ENCODE measurements at places on chromosomes 12 and 14.

DNA sequence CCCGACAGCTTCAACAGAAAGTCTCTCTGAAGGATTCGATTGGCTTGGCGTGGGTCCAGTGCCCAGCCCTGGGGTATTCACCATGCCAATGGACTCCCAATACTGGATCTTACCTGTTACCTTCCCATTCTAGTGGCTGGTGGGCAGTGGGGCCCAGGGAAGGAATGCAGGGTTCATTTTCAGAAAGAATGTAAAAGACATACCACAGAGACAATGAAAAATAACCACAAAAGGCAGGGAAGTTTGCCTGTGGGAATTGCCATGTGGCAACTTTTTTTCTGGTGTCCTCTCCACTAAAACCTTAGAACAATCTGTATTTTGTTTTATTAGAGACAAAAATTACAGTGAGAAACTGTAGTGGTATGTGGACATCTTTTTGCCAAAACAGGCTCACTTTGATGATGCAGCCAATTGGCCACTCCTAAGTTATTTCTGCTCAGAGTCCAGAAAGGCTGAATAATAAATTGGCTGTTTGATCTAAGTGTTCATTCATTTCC, 55.2 kb downstream of the PTGER2 start:
- DNase-seq, result no peak

DNA sequence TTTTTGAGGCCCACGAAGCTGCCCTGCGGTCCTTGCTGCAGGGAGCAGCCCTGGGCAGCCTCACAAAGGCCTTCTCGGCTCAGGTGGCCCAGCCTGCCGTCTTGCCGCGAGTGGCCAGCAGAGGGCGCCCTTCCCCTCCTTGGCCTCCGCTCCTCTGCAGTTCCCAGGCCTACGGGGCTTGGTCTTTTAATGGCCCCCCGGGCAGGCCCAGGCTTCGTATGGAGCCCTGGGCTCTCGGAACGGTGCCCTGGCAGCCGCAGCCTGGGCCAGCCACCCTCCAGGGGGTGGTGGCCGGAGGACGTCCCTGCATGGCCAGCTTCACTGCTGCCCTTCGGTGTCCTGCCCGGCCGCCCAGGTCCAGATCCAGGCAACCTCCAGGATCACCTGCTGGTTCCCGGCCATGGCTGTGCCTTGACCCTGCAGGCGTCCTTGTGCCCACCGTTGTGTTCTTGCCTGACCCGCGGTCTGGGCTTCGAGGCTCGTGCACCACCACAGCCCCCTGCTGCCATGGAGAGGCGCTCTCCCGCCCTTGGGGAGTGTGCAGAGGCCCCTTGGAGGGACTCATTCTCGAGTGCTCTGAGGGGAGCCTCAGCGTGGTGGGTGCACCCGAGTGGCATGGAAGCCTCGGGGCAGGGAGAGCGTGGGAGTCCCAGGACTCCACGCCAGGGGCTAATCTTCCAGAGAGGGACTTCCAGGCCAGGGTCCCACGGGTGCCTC, 9.4 kb downstream of the ASPG start:
- DNase-seq, result peak; percentile 58

DNA sequence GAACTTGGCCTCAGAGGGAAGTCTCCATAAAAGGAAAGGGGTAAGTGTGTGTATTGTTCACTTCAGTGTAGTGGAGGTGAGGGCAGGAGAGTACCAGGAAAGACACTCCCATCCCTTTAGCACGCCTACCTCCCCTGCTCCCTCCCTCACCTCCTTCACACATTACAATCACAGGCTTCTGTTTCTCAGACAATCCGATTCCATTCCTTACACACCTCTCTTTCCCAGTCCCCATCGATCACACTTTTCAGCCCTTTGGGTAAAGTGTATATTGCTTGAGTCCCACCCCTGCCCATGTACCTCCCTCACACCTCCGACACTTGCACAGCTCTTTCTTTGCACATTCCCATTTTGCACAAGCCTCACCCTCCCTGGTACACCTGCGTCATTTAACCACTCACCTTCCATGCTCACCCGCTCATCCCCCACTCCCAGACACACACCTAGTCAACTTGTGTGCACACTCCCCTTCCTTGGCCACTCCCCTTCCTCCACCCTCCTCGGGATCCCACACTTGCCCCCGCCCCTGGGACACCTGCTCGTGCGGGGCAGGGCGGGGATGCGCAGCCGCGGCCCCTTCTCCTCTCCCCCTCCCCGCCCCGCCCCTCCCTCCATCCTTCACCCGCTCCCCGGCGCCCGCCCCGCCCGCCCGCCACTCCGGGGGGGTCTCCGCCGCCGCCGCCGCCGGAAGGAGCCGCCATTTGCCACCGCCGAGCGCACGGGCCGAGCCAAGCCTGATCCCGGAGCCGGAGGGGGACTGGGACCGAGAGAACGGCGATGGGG, at the start of gene MARCHF9:
Gene MARCHF9, plus strand, starts transcription at position 693 of the 783 bp plus-strand sequence. CDS start 426 bp downstream, outside the sequence.
- DNase-seq, result peak; percentile 77

GRCh38 chr12:21476949-21477348, 24.5 kb downstream of the RECQL start:
- DNase-seq, result no peak

- DNase-seq, result no peak
Measured at GRCh38 chr14:21109377-21110138, 8.7 kb downstream of the TMEM253 start.

- no peak for DNase-seq
Measured at GRCh38 chr14:75496755-75497154, 25.5 kb upstream of the BATF start.

DNA sequence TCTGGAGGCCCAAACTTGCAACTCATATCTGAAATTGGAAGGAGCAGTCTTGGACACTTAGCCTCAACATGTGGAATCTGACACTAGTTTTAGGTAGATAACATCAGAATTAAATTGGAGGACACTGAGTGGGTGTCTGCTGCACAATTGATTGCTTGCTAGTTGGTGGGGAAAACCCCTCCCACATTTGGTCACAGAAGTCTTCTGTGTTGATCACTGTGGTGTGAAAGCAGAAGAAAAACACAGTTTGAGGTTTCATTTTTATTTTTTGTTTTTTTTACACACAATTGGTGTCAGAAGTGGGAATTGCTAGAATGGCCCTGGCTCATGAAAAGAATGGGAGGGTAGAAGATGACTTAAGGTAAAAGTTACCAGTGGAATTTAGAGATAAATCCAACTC, 78.0 kb upstream of the CD163 start:
- DNase-seq, result no peak

DNA sequence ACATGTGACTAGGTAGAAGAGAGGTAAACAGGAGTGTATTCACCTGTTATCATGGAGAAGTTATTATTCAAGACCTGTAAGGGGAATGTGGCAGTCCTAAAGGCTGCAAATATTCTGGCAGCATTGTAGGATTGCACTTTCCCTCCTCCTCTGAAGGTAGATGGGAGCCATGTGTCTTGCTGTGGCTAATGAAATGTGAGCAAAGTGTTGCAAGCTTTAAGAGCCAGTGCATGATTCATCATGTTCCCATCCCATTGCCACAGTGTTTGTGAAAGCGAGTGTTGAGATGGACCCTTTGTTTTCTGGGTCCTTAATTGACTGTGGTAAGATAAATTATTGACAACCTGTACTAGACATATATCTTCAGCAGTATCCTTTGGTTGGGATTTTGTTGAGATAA, 128.7 kb downstream of the RGS6 start:
- DNase-seq, result no peak

- DNase-seq, result no peak
Measured at GRCh38 chr14:87108726-87109125, 884.3 kb downstream of the GALC start.

DNA sequence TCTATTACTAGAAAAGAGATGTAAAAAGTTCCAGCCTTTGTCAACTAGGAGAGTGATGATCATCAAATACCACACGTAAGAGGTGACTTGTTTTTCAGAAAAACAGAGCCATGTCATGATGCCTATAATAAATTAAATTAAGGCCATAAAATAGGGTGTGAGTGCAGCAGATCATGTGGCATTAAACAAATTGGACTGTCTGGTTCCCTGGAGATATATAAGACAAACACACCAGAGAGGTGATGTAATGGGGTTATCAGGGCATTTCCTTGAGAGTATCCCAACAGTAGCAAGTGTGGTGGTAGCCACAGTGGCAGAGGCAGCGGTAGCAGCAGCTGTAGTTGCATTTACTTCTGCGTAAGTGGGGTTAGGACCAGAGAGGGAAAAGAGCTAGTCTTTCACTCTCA, 14.6 kb upstream of the GALNT6 start:
- no peak for DNase-seq

DNA sequence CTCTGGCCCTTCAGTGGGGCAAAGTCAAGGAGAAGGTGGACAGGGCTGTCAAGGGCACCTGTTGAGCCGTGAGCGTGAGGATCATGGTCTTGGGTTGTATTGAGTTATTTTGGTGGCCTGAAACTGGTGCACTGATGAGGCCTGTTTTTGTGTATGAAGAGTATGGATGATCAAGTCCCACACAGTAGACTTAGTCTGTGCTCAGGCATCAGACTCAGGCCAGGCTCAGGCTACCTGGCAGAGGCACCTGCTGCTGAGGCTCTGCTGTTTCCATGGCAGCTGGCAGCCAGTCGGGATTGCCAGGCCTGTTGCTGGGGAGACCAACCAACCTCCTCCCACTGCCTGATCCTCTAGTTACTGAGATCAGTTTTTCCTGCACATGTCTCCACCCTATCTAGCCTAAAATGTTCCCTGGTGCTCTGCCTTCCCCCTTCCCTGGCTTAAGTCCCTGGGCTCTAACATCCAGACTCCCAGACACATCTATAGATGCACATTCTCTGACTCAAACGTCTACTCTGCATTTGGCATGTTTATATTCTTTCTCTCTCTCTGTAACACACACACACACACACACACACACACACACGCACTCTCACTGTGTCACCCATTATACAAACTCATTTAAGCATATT, 5.1 kb downstream of the JPH4 start:
- DNase-seq, result no peak

- DNase-seq, result peak; percentile 66
Measured at GRCh38 chr12:124906606-124907261, 7.7 kb downstream of the UBC start.

GRCh38 chr12:8698132-8698851, 501 bp downstream of the RIMKLB start:
- peak; percentile 24 for DNase-seq

DNA sequence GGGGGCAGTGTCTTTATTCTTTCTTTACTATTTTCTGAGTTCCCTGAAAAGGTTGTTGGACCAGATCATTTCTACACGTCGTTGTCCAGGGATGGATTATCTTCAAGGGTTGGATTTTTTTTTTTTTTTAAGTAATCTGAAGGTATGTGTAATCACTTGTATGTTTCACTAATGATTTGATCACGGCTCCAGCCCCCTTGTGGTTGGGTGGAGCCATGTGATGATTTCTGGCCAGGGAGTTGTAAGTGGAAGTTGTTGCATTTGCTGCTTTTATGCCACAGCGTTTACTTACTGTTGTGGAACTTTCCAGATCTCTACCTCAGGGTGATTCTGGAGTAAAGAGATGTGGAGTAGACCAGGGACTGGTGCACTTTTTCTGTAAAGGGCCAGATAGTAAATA, 390.3 kb downstream of the AACS start:
- no peak for DNase-seq

- peak; percentile 39 for DNase-seq
Measured at GRCh38 chr12:51393676-51394545, 2.7 kb upstream of the GALNT6 start.

DNA sequence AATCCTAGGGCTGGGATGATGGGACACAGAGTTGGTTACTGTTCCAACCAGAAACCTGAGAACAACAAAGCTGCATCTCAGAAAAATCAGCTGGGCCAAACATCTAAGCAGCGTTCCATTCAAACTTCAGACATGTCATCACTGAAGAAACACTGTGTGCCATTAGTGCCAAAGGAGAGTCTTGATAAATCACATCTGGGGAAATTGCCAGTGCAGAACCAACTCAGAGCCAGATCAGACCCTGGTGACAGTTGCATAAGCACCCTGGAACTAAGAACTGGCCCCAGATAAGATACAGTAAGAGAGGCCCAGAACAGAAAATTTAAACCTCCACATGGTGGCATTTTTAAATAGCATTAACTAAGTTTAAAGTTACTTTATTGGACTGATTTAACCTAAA, 482.8 kb downstream of the PRKD1 start:
- no peak for DNase-seq

DNA sequence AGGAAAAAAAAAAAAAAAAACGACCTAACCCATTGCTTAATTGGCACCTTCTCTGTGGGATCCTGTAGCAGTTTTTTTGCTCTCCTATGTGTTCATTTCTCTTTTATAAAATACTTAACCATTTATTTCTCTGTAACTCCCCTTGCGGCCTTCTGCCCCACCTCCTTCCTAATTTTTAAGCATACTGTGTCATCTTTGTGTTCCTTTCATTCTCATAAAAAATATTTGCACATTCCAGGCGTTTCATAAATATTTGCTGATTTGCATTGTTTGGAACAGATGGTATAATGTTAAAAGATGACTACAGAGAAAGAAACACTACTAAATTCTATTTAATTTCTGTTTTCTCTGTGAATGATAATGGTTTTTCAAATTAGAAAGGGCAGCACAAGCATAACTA, 77.9 kb downstream of the NPAS3 start:
- DNase-seq, result no peak

GRCh38 chr14:103943673-103944072, 1.3 kb upstream of the RD3L start:
- DNase-seq, result no peak

GRCh38 chr12:65826353-65827171, 2.3 kb downstream of the HMGA2 start:
- no peak for DNase-seq

DNA sequence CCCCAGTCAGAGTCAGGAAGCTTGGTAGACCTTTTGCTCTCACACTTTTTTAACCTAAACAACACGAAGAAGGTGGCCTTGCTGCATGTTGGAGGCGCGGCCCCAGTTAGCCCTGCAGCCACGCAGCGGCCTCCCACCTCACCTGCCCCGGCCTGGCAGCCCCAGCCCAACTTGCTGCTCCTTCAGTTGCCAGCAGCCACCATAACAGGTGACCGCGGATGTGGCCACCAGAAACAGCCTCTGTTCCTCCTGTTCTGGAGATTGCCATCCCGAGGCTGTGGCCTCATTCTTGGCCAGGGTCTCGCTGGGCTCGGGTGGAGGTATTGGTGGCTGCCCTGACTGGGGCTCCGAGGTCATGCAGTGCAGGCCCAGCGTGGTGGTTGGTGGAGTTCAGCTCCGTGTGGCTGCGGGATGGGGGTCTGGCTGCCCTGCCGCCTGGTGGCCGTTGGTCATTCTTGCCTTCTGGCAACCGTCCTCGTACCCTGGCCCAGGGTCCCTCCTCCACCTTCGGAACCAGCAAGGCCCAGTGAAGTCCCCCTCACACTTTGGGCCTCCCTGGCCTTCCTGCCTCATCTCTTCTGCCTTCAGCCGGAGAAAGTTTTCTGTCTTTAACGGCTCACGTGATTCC, 20.7 kb upstream of the TEX22 start:
- no peak for DNase-seq

- DNase-seq, result no peak
Measured at GRCh38 chr14:97640031-97640430, 842.8 kb downstream of the VRK1 start.

DNA sequence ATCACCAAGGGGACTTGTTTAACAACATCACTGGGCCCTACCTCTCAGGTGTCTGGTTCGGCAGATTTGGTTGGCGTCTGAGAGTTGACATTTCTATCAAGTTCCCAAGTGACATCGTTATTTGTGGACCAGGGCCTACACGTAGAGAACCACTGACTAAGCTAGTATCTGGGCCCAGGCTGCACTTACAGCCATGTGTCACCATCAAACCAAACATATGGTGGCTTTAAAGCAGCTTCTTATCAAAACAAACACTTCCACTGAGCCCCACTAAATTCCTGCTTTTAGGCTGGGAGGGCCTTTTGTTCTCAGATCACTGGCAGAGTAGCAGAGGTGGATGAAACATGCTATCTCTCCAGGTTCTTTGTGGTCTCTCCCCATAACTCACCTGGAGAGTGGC, 220.5 kb downstream of the PELI2 start:
- DNase-seq, result no peak
